ENCODE measurements at places on chromosomes 2 and 18.

GRCh38 chr2:119253760-119254600 lies 30.3 kb downstream of the STEAP3 start:
- no peak for DNase-seq

- no peak for DNase-seq
These were observed 47.6 kb downstream of the KLHL29 start for GRCh38 chr2:23432531-23432930.

DNA sequence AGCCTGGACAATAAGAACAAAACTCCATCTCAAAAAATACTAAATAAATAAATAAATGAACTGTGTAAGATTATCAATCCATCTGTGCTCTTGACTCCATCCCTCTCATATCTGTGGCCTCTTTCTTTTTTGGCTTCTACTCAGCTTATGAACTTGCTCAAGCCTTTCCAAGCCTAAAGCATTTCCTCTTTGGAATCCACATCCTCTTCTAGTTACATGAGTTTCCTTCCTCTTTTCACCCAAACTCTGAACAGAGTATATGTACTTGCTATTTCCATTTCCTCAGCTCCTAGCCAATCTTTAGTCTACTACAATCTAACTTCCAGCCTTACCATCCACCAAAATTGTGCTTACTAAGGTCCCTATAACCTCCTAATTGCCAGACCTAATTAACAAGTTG lies 2.5 kb upstream of the DNAJC10 start:
- no peak for DNase-seq

DNA sequence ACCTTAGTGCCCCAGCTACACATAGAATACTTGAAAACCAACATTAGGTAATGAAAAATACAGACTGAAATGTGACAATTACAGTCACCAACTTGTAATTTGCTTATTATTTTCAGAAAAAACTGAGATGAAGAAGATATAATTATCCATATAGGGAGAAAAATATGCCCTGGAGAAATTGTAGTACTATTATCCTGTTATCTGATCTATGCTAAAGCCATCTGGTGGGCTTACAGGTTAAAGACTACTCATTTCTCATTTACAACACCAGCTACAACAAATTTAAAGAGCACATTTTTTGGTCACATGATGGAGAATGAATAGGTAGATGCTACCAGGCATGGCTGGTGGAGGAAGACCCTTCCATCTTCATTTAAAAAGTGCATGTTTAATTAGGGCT lies 79.6 kb upstream of the NYAP2 start:
- DNase-seq = no peak

DNA sequence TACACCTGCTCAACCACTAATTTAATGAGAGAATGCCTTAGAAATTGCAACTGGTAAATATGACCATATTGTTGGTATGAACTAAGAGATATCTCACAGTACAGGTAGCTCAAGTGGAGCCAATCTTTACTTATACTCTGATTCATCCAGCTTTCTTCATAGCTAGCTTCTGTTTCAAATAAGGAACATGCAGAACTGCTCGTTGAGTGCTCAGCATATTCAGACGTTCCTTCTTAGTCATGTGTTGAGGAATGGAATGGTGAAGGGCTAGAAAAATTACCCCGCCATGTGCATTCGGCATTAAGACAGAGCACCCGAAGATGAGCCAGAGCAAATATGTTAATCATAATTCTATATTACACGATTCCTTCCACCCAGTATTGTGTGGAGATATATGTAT lies 144.0 kb upstream of the VRK2 start:
- DNase-seq = no peak

- DNase-seq = no peak
These were observed 124.1 kb downstream of the MEMO1 start for GRCh38 chr2:31886700-31887099.

DNA sequence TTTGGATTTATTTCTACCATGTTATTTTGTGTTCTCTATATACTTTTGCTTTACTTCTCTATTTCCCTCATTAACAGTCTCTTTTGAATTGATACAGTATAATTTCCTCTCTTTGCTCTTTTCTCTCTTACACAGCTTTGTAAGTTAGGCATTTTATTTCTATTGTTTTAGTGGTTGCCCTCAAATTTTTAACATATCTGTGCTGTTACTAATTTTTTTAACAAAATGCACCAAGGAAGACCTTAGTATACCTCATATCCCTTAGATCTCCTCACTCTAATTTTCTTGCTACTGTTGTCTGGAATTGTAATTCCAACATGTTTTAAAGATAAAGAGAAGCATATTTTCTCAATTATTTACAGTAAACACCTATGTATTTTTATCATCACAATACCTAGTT lies 416.8 kb upstream of the SLC14A2 start:
- DNase-seq = no peak

DNA sequence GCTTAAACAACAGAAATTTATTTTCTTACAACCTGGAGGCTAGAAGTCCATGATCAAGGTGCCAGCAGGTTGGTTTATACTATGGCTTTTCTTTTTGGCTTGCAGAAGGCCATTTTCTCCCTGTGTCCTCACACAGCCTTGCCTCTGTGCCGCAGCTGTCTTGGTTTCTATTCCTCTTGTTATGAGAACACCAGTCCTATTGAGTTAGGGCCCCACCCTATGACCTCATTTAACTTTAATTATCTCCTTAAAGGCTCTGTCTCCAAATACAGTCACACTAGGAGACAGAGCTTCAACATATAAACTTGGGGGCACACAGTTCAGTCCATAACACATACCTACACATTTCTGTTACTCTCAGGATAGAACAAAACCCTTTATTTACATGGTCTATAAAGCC lies 17.3 kb upstream of the RHOB start:
- no peak for DNase-seq

GRCh38 chr2:1538663-1539062 lies 125.4 kb downstream of the TPO start:
- no peak for DNase-seq

DNA sequence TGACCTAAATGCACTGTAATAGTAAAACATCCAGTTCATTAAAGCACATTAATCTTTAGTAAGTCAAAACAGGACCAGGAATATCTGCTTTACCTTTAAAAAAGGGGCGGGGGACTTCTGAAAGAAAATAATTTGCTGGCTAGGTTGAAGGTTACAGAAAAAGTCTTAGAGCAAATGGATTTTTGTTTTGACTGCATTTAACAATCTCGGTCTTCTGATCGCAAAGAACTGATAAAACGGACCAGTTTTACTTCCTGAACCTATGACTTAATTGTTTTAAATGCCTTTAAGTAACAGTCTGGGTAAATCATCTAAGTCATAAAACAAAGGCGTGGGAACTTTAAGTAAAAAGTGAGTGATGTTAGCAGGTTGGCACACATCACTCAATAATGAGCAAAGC lies 783 bp downstream of the BUB1 start:
- DNase-seq = no peak

- no peak for DNase-seq
These were observed 171.1 kb upstream of the NRP2 start for GRCh38 chr2:205511221-205511620.

- DNase-seq = no peak
These were observed 15.4 kb upstream of the DTNA start for GRCh38 chr18:34694591-34695165.

- DNase-seq = no peak
These were observed 253.8 kb downstream of the AFF3 start for GRCh38 chr2:99888617-99889016.

GRCh38 chr18:312415-312814 lies 44.6 kb upstream of the THOC1 start:
- DNase-seq = no peak

DNA sequence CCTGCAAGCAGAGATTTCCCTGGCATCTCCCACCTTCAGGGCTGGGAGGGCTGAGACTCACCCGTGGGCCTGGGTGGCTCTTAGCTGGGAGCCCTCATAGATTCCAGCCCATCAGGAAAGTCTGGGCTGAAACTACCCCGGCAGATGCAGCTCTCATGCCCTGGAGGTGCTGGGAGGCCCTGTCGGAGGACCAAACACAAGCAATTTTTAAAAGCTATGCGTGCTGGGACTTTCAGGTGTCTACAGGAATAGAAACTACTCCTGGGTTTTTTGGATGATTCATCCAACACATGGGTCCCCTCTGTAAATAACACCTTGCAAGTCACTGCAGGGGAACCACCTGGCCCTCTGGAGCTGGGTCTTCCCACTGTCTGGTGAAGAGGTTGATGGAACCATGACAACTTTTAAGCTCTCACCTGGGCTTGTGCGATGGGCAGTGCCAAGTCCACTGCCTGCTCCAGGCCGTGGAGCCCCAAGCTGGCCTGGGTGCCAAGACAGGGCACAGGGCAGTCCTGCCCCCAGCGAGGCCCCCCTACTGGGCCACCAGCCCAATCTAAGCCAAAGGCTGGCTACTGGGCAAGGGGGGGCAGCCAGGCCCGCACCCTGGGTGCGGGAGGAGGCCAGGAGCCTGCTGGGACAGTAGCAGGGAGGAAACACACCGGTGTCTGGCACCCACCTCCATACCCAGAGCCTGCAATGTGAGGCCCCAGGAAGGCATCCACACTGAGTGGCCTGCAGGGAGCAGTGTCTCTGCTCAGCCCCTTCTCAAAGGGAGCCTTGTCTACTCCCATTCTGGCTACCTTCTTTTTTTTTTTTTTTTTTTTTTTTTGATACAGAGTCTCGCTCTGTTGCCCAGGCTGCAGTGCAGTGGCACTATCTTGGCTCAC lies 1.1 kb upstream of the GPR55 start:
- DNase-seq = no peak

DNA sequence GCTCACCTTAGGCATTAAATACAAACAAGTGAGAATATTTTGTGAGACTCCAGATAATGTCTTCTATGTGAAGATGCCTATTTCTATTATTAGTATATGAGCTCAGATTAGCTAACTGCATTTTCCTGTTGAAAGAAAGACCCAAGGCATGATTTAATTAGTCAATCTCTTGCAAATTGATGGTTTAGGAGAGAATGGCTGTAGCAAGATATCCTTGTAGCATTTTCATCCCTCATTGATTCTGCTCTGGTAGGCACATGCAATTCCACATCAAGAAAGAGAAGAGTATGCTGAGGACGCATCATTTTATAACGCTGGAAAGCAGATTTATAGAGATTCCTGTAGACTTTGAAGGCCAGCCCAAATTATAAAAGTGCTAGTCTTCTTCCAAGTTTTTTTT lies 332.0 kb downstream of the SOX11 start:
- no peak for DNase-seq

DNA sequence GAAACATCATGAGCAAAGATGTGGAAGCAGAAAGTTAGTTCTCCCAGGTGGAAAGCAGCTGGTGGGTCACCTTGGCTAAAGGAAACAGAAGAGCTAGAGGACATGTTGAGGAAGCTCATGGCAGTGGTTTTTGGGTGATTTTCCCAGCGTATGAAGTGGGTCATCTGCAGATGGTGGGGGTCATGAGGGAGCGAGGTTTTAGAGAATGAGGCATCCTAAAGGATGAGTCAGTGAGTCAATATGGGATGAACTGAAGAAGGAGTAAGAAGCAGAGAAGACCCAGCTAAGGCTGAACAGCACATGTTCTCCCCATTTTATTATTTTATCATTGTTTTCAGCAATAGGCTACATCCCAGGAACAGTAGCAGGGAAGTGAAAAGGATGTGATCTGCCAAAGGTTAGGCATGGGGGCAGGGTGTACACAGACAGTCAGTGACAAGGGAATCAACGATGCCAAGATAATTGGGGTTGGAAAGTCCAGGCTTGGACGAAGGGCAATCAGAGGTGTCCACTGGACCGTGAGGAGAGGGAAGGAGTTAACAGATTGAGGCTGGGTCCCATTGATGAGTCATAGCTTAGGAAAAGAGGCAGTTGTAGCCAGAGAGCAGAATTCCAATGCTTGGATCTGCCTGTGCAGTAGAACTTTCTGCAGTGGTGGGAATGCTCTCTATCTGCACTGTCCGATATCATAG lies 289.3 kb upstream of the RAB12 start:
- DNase-seq = no peak

DNA sequence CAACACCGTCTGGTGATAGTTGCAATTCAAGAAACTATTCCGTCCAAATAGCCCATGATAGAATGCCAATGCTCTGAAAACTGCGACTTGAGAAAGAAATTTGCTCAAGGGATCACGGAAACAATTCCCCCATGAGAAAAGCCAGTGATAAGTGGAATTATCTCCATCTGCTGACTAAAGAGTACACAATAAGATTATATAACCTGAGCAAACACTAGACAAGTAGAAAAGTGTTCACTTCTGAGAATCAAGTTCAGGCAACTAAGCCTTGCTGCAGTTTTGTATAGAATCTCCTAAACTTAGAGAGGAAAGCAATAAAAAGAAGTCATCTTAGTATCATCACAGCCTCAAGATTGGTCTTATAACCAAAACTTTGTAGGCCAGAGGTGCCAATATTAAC lies 336.3 kb upstream of the NRXN1 start:
- DNase-seq = no peak

DNA sequence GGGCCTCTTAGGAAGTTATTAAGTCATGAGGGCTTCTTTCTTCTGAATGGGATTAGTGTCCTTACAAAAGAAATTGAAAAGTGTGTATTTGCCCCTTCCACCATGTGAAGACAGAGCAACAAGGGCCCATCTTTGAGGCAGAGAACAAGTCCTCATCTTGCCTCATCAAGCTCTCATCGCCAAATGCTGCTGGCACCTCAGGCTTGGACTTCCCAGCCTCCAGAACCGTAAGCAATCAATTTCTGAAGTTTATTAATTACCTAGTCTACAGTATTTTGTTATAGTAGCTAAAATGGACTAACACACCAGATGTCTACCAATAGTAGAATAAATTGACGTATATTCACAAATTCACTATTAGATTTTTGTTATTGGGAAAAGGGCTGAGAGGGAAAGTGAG lies 74.6 kb downstream of the CCDC148 start:
- DNase-seq = no peak

- peak; percentile 7 for DNase-seq
These were observed 75.3 kb upstream of the NPAS2 start for GRCh38 chr2:100744589-100744988.

DNA sequence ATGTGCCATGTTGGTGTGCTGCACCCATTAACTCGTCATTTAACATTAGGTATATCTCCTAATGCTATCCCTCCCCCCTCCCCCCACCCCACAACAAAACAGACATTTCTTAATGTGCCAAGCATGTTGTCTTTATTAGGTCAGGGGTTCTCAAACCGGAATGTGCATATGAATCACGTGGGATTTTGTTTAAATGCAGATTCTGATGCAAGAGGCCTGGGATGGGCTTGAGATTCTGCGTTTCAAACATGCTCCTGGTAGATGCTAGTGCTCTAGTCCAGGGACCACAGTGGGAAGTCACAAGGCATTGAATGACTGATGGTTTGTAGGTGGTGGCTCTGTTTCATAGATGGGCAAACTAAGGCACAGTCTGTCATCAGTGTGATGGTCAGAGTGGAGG lies 184.7 kb downstream of the SMAD7 start:
- no peak for DNase-seq
